ENCODE measurements at places on chromosomes 13 and 19.

DNA sequence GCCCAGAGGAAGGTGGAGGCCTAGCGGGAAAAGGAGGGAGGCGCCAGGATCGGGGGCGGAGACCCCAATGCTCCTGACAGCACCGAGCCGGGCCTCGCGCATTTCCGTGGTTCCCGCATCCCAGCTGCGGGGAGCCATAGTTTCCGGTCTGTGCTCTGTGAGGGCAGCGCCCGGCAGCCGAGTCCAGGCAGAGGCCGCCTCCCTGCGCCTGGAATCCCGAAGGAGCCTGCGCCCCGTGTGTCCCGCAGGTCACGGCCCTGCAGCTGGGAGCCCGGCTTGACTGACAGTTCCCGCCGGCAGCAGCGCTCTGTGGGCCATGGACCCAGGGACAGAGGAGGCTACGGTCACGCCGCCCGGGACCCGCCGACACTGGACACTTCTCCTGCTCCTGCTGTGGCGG lies 74.6 kb upstream of the C13orf46 start:
- DNase-seq = no peak

GRCh38 chr19:29672933-29673336 lies 7.7 kb downstream of the PLEKHF1 start:
- DNase-seq = no peak

GRCh38 chr19:6744381-6745301 lies 5.2 kb downstream of the TRIP10 start:
- no peak for DNase-seq

DNA sequence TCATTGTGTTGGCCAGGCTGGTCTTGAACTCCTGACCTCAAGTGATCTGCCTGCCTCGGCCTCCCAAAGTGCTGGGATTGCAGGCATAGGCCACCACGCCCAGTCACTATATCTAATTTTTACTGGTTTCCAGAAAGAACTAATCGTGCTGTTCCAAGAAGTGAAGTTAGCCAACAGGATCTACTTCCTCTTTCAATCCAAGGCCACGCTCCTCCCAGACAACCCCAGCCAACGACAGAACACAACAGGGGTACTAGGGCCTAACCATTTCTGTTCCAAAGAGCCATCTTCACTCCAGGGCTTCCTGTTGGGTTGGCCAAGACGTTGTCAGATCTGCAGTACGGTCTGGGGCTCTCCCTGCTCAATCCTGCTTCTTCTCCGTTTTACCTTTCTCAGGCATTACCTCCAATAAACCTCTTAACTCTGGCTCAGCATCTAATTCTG lies 7.0 kb upstream of the LSM14A start:
- no peak for DNase-seq

GRCh38 chr13:109694972-109695371 lies 91.4 kb downstream of the IRS2 start:
- no peak for DNase-seq

DNA sequence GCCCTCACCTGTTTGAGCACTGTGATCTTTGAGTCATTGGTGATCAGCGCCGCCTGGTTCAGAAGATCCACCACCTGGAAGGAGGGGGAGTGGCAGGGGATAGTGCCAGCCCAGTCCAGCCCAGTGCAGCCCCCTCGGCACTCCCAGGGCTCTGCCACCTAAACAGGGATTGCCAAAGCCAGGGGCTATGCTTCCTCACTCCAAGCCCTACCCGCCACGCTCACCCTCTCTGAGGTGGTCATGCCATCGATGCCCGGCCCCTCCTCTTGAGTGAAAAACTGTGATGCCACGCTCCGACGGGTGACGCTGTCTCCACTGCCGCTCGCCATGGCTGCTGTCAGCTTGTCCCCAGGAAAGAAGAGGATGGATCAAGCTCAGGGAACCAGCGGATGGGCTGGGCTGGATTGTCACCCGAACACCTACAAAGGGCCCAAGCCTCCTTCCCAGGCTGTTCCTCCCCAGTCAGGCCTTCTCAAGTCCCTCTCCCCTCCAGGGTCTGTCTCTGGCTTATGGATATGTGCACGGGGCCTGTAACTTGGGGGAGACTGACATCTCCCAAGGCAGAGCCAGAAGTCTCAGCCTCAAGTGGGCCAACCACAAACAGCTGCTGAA lies 8.7 kb downstream of the SYMPK start:
- DNase-seq = no peak

DNA sequence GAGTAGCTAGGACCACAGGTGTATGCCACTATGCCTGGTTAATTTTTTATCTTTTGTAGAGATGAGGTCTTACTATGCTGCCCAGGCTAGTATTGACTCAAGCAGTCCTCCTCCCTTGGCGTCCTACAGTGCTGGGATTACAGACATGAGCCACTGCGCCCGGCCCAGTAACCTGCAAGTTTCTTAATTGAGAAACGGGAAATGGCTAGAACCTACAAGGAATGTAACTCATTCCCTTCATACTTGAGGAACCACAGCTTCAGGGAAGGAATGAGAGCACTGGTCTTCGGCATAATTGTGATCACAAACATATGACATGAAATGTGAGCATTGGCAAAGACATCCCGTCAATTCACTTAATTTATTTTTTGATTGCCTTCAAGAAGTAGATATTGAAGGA lies 157.0 kb downstream of the KLF5 start:
- no peak for DNase-seq

- DNase-seq = no peak
These were observed 1060.4 kb downstream of the EFNB2 start for GRCh38 chr13:105474983-105475610.

- peak; percentile 93 for DNase-seq
These were observed 2.5 kb upstream of the PLEKHF1 start for GRCh38 chr19:29662604-29663404.

- no peak for DNase-seq
These were observed 24.7 kb upstream of the EIF3G start for GRCh38 chr19:10144361-10144760.

GRCh38 chr19:8849232-8849631 lies 17.1 kb downstream of the MBD3L1 start:
- no peak for DNase-seq

DNA sequence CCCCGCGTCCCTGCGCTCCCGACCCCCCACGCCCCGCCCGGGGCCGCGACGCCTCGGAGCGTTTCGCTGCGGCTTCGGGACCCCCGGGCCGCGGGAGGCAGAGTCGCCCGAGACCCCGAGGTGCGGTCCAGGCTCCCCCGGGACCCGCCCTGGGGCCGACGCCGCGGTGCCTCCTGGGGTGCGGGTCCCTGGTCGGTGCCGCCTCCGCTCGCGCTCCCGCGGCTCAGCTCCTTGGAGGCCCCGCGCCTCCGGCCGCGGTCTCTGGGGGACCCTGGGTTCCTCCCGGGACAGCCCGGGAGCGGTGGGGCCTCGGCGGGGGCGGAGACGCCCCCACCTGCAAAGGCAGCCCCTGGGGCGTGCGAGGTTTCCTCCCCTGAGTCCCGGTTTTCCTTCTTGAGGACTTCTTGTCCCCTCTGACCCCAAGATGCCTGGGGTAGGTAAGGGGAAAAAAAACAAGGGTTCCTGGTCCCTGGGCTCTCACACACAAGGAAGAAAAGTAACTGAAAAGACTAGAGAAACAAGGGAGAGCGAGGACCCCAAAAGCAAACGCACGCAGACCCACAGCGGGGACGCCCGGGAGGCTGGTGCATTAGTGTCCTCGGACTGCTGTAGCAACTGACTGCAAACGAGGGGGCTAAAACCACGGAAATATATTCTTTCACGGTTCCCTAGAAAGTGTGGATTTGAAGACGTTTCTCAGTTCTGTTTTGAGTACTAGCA lies 740 bp downstream of the ZNF555 start:
- no peak for DNase-seq

GRCh38 chr19:48926909-48927308 lies 6.6 kb upstream of the DHDH start:
- DNase-seq = peak; percentile 96

DNA sequence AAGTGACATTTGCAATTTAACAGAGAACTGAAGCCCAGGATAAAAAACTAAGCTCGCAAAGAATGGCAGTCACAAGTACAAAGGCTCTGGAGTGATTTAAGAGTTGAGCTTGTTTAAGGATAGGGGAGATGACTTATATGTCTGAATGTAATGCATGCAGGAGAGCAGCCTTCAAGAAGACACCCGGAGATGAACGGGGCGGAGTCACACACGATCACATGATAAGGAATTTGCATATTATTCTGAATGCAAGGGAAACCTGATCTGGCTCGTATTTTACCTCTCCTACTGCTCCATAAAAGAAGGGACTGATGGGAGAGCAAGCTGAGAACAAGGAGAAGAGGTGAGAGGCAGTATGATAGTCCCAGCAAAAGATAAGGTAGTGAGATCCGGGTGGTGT lies 12.9 kb downstream of the TBC1D4 start:
- DNase-seq = peak; percentile 13

DNA sequence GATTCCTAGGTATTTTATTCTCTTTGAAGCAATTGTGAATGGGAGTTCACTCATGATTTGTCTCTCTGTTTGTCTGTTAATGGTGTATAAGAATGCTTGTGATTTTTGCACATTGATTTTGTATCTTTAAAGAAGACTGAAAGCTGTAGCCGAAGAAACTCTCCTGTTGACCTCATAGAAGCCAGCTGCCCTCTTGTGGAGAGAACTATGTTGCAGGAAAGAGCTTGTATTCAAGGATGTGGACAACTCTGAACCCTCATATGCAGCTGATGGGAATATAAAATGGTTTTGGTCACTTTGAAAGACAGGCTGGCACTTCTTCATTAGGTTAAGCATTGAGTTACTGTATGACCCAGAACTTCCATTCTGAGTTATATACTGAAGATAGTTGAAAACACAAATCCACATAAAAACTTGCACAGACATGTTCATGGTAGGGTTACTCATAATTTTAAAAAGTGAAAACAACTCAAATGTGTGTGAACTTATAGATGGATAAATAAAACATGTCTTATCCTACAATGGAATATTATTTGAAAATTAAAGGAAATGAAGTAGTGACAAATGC lies 65.8 kb upstream of the SLITRK6 start:
- no peak for DNase-seq

GRCh38 chr13:32176696-32177095 lies 138.5 kb downstream of the ZAR1L start:
- DNase-seq = no peak

GRCh38 chr13:91154558-91155353 lies 192.7 kb upstream of the MIR17HG start:
- DNase-seq = no peak

- DNase-seq = no peak
These were observed 21.7 kb upstream of the RXFP2 start for GRCh38 chr13:31717583-31717982.

DNA sequence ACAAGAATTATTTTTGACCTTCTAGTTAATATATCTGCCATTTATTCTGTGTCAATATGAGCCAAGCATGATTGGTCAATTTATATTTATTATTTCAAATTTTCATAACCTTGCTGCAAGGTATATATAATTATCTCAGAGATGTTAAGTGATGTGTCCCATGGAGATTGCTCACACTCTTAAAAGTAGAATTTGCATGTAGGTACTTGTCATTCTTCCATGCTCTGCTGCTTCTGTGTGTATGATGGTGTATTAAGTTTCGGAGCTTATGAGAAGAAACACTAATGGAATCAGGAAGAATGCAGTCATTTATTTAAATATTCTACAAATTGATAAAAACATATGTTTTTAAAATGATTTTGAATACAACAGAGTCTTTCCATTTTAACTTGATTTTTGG lies 586.8 kb upstream of the MIR17HG start:
- DNase-seq = no peak

DNA sequence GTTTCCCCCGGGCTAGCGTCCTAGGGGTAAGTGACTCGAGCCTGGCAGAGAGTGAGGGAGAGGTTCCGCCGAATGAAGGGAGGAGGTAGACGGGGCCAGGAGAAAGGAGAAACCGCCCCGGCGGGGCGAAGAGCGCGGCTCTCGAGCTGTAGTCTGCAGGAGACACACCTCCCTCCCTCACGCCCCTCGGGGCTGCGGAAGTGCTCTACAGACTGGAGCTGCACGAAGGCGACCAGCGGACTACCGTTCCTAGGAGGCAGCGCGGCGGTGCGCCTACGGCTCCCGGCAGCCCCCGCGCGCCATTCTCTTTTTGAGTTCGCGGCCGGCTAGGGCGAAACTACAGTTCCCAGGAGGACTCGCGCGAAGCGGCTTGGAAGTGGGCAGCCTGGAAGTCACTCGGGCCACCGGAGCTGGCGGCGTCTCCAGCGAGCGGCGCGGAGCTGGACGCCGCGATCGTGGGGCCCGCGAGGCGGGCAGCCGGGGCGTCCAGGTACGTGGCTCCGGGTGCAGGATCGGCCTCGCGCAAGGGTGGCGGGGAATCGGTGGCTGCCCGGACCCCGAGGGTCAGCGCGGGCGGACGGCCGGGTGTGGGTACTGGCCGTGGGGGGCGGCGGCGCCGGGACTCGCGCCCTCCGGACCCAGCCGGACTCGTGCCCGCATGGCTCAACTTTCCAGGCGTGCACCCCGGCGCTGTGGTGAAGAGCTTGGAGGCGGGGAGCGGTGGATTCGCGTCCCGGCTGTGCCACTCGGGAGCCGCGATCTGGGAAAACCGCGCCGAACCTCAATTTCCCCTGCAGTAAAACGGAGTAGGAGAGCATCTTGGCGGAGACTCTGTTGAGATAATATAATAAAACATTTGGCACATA lies at the start of gene SIPA1L3:
TSS of gene SIPA1L3 (plus strand) at position 340 of the 866 bp plus-strand sequence. CDS start 174,358 bp downstream, outside the sequence.
- peak; percentile 97 for DNase-seq

- DNase-seq = no peak
These were observed 21.8 kb upstream of the PLAUR start for GRCh38 chr19:43691755-43692154.

- DNase-seq = no peak
These were observed 408.5 kb upstream of the PCDH20 start for GRCh38 chr13:61824168-61824567.

DNA sequence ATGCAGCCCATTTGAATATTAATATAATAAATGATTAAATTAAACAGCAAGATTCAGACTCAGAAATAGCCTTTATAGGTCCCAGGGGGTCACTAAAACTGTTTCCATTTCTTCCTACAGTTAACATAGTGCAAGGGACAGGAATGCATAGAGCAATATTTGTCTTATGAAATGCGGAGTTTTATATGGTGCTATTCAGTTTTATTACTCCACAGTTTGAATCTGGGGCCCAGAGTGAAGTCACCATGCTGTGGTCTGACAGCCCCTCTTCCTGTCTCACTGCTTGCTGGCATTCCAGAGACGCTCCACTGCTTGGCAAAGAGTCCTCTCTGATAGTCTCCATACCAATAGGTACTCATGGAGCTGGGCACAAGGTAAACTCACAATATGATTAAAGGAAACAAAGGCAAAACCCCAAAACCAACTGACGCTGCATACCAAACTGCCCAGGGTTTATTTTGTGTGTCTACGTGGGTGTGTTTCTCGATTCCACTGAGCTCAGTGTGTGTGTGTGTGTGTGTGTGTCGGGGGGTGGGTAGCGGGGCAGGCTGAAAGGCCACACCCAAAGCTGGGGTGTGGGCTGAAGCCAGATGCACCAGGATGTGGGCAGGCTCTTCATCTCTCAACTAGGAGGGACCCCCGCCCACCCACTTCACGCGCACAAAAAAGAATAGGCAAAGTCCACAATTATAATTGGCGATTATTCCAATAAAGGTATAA lies 277.9 kb downstream of the TSHZ3 start:
- DNase-seq = no peak

All from MG63 (cell line).